ENCODE measurements at places on chromosomes 1 and 21.

- DNase-seq = no peak
Observed at GRCh38 chr1:75440274-75440673, 170.6 kb downstream of the SLC44A5 start.

DNA sequence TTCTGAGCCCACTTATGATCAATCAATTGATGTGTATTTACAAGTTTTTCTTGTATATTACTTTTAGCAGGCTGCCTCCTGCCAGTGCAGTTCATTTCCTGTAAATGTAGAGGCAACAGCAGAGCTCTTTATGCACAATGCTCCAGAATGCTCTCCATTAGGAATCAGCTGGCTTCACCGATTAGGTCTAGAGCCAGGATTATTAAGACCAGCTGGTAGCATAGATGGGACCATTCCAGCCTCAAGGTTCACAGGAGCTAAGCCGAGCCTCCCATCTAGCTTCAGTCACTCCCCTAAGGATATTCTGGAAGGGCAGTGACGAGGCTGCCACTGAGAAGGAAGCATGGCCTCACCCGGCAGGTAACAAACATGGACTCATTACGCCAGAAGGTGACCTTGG is 36.8 kb downstream of the DHRS3 start:
- DNase-seq = no peak

DNA sequence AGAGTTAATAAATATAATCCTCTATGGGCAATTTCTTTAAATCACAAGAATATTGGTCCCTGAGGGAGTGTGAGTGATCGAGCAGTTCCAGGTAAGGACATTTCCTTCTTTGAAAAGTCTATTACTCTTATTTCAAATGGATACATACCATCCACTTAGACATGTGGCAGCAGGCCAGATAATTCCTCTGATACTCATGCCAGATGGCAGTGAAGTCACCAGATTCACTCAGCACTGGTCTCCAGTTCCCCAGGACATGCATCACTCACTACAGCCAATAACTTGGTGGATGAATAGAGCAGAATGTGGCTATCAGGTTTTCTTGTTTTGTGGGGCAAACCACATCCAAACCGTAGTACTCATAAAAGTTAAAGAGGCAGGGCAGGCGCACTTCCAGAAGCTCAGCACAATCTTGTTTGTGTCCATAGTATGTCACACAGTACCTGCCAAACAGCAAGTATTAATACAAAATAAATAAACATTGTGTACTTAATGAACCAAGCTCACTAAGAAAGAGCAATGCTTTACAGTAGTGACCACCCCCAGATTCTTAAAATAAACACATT is 74.2 kb upstream of the CD53 start:
- DNase-seq = no peak

- DNase-seq = no peak
Observed at GRCh38 chr1:43938892-43939587, 5.4 kb downstream of the ARTN start.

DNA sequence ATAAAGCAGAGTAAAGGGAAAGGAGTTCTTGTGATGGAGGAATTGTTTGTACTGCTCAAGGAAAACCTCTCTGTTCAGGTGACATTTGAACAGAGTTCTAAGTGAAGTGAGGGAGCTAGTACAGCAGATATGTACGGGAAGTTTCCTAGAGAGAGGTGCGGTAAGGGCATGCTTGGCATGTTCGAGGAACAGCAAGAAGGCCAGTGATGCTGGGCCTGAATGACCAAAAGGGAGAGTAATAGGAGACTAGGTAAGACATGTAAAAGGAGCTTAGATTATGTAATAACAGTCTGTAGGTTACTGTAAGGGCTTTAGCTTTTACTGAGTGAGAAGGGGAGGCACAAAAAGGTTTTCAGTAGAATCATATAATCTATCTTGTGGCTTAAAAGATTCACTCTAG is 63.9 kb downstream of the PIK3R3 start:
- no peak for DNase-seq

DNA sequence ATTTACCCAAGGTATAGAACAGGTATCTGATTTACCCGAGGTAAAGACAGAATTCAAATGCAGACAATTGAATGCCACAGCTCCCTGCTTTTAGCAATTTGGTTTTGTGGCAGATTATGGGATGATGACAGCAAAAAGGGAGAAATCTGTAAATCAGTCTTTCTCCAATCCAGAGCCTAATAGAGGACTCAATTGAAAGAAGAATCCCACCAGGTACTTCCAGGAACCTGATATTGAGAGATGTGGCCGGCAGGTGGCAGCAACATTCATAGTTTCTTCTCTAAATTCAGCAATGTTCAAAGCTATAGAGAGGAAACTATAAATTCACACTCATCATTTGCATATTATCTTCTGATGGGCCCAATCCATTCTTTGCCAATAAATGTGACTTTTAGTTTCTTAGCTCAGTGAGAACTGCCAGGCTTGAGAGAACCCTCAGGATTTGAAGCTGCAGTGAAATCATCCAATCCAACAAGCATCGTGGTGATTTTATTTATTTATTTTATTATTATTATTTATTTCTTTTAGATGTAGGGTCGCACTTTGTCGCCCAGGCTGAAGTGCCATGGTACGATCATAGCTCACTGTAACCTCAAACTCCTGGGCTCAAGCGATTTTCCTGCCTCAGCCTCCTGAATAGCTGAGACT is 9.8 kb upstream of the PHACTR4 start:
- DNase-seq = peak; percentile 60

- DNase-seq = no peak
Observed at GRCh38 chr1:24921938-24922662, 8.0 kb downstream of the RUNX3 start.

DNA sequence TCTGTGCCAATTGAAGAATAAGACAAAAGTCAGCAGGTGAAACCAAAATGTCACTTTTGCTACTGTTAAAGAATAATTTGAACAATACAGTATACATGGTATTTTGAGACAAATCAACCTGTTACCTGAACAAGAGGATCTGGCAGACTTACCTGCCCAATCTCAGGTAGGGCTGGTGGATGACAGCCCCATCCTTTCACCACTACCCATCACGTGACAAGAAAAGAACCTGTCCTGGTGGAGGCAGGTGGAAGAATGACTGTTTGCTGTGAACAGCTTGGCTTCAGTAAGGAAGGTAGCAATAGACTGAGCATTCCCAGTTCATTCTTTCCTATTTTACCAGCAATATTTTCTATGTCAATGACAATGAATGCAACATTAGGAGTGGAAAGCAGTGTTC is 349.6 kb downstream of the GPATCH2 start:
- no peak for DNase-seq

DNA sequence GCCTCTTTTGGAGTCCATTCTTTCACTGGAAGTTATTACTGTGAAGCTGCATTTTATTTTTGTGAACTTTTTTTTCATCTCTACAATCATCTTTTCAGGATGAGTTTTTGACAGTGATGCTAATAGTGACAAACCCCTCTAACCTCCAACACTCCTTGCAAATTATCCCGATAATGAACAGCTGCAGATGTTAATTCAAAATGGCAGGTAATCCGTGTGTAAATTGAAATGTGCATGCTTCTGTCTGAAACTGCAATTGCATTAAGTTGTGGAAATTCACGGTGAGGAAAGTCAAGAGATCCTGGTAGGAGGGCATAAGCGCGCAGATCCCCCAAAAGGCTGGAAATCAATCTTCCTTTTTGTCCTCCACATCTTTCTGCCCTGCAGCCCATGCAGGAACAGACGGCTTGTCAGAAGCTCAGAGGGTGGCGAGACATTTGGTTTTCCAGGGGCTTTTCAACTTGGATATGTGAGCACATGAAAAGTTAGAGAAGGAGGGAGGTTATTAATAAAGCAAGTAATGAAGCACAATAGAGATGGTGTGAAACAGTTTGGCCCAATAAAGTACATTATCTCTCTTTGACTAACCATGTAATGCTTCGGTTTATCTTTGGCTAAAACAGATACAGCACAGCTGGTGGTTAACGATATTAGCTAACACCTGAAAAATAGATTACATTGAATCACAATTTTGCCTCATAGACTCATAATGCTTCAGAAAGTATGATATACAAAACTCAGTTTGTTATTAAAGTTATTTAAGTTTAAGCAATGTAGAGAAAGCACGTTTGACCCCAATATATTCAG is 143.5 kb upstream of the COA6 start:
- no peak for DNase-seq

- no peak for DNase-seq
Observed at GRCh38 chr21:42779431-42779861, 99.9 kb downstream of the WDR4 start.

DNA sequence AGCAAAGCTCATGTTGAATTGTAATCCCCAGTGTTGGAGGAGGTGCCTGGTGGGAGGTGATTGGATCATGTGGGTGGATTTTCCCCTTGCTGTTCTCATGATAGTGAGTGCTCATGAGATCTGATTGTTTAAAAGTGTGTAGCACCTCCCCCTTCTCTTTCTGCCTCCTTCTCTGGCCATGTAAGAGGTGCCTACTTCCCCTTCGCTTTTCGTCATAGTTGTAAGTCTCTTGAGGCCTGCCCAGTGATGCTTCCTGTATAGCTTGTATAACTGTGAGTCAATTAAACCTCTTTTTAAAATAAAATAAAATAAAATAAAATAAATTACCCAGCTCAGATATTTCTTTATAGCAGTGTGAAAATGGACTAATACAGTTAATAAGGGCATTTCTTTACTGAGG is 1025.7 kb downstream of the PLA2G4A start:
- DNase-seq = no peak

- DNase-seq = no peak
Observed at GRCh38 chr1:61083807-61084440, 1.6 kb downstream of the NFIA start.

DNA sequence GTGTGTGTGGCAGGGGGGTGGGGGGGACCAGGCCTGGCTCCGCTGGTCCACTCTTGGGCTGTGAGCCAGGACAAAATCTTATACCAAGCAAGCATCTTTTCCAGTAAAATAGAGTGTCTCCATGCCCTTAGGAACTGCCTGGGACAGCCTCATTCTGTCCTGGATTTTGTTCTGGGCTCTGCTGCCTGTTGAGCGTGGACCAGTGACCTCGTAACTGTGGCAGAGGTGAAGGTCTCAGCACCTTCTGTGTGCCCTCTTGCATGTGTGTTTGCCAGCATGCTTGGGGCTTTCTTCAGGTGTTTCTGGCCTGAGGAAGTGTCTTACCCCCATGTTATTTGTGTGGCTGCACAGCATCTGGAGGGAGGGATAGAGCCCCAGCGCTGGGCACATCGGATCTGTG is 45.7 kb downstream of the GALNT2 start:
- no peak for DNase-seq
